ENCODE measurements at places on chromosomes 2 and 18.
A peak's percentile ranks its signal among the peaks of the same experiment; 100 is the strongest.

DNA sequence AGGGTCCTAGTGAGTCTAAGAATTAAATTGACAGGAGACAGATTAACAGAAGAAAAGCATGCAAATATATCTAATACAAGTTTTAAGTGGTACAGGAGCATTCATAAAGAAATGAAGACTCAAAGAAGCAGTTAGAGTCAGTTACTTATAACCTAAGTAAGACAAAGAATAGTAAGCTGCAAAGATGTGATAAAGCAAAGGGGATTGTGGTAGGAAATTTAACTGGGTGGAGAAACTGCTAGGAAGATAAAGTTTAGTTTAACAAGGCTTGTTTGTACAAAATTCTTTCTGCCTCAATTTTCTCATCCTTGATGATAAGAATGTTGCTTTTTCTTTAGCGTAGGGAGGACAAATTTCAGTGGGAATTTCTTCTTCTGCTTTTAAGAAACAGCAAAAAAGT, 35.5 kb upstream of the ST6GAL2 start:
- DNase-seq: no peak

GRCh38 chr2:26561918-26562810, 79.0 kb downstream of the CIB4 start:
- DNase-seq: no peak

- no peak for DNase-seq
These were observed 63.3 kb downstream of the TGOLN2 start for GRCh38 chr2:85264471-85264870.

- DNase-seq: peak; percentile 15
These were observed 722 bp downstream of the MAP4K4 start for GRCh38 chr2:101698014-101698843.

DNA sequence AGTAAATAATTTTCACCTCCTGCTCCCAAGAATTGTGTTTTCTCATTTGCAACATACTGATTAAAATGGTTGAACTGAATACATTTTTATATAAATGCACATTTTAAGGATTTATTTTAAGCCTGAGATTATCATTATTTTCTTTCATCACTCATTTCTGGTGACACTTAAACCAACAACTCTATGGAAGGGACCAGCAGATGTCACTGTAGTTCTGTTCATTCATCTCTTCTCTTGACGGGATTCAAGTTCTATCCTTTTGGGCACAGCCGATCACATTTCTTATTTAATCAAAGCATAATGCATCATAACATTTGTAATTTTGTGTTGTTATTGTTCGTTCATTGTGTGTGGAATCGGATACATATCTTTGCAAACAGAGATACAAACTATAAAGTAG, 417.9 kb downstream of the HRH4 start:
- DNase-seq: no peak

- DNase-seq: no peak
These were observed 60.6 kb upstream of the DARS1 start for GRCh38 chr2:136045835-136046570.

DNA sequence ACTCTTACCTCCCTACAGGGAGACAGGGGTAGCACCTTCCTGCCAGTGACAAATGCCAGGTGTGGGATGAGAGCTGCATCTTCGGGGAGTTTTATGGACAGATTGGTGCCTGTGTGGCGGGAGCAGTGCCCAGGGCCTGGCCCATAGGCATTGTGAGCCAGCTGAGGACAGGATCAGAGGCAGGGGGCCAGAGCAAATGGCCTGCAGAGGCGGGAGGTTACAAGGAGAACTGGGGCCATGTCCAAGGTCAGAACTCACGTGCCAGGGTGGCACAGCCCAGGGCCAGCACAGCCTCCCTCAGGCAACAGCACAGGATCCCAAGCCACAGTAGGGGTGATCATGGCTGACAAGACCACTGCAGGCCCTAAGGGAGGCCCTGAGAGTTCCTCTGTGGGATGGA, 40.2 kb upstream of the MCFD2 start:
- no peak for DNase-seq

GRCh38 chr18:3015204-3015592, 2.3 kb upstream of the LPIN2 start:
- no peak for DNase-seq

GRCh38 chr2:181680055-181680936, at the start of gene NEUROD1:
NEUROD1 (minus strand) TSS chr2:181680517; CDS start chr2:181678860, 1,657 bp downstream.
- peak; percentile 41 for DNase-seq

GRCh38 chr18:37412829-37413228, 152.8 kb downstream of the CELF4 start:
- DNase-seq: no peak

DNA sequence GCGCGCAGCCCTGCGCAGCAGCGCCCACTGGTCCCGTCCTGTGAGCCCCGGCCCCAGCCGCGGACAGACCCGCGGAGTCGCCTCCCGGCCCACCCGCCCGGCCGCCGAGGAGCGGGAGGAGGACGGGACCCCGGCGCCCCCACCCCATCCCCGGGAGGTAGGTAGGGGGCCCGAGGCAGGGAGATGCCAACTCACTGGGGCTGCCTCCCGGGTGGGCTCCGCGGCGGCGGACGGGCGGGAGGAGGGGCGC, 160 bp downstream of the SPTBN1 start:
- no peak for DNase-seq

DNA sequence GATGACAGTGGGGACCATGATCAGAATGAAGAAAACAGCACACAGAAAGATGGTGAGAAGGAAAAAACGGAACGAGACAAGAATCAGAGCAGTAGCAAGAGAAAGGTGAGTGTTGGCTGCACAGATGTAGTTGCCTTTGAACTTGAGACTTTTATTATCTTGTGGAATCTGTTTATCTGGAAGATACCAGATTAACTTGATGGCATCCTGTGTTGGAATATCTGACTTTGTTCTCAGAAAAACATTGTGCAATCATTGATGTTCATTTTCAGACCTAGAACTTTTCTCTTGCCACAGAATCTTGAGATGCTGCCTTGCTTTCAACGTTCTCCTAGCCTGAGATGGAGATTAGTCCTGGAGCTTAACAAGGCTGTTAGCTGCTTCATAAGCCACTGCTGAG, 5.9 kb downstream of the EIF4E2 start:
- DNase-seq: no peak

DNA sequence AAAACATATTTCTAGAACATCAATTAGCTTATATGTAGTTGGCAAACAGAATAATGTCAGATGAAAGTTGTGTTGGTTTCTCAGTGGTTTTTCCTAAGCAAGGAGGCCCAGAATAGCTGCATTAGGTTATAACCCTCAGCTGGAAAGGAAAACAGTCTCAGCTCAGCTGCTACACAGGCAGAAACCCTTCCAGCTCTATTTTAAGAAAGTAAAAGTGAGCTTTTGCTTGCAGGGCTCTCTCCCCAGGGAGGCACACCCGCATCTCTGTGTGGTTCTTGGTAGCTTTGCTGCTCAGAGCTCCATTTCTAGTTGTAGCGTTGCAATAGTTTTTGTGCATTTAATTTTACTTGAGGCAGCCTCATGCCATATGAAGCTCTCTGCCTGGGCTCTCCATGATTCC, 54.6 kb downstream of the PIKFYVE start:
- DNase-seq: no peak

GRCh38 chr2:127843677-127844076, 14.3 kb downstream of the POLR2D start:
- DNase-seq: no peak

- no peak for DNase-seq
These were observed 49.8 kb downstream of the ALK start for GRCh38 chr2:29871541-29871940.

DNA sequence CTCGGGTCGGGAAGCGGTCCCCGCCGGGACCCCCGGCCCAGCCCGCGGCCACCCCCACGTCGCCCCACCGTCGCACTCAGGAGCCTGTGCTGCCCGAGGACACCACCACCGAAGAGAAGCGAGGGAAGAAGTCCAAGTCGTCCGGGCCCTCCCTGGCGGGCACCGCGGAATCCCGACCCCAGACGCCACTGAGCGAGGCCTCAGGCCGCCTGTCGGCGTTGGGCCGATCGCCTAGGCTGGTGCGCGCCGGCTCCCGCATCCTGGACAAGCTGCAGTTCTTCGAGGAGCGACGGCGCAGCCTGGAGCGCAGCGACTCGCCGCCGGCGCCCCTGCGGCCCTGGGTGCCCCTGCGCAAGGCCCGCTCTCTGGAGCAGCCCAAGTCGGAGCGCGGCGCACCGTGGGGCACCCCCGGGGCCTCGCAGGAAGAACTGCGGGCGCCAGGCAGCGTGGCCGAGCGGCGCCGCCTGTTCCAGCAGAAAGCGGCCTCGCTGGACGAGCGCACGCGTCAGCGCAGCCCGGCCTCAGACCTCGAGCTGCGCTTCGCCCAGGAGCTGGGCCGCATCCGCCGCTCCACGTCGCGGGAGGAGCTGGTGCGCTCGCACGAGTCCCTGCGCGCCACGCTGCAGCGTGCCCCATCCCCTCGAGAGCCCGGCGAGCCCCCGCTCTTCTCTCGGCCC, 13.6 kb downstream of the SPEG start:
- no peak for DNase-seq

- no peak for DNase-seq
These were observed 58.6 kb upstream of the DOCK10 start for GRCh38 chr2:225100856-225101294.

DNA sequence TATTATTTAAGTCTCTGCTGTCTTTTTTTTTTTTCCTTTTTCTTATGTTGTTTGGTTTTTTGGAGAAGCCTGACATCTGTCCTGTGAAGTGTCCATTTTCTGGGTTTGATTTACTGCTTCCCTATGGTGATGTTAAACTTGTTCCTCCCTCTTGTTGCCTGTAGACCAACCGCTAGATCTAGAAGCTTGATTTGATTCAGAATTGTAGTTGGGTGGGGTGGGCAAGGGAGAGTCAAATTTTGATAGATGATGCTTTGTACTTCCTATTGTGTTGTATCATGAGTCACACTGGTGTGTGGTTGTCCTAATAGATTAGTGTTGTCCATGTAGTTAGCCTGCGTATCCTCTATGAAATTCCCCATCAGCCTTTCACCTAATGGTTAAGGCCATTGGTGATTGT, 35.4 kb downstream of the CAB39 start:
- DNase-seq: no peak

GRCh38 chr18:48542513-48543181, 3.8 kb downstream of the CTIF start:
- no peak for DNase-seq

DNA sequence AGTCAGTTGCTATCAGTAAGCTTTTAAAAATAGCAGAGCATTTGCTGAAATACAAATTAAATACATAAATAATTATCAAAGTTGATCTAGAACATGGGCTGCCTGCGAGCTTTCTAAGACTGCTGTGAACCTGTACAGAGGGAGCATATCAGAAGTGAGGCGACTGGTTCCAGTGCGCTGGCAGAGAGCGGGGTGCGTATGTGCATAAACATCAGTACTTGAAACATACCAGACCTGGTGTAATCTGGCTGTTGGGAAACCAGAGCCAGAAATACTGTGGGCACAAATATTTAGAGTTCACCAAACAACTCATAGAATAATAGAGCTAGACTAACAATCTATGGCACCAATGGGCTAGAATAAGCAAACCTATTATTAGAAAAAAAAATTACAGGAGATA, 27.3 kb downstream of the PDIA6 start:
- no peak for DNase-seq

GRCh38 chr2:240449764-240450531, 14.5 kb downstream of the GPC1 start:
- no peak for DNase-seq

DNA sequence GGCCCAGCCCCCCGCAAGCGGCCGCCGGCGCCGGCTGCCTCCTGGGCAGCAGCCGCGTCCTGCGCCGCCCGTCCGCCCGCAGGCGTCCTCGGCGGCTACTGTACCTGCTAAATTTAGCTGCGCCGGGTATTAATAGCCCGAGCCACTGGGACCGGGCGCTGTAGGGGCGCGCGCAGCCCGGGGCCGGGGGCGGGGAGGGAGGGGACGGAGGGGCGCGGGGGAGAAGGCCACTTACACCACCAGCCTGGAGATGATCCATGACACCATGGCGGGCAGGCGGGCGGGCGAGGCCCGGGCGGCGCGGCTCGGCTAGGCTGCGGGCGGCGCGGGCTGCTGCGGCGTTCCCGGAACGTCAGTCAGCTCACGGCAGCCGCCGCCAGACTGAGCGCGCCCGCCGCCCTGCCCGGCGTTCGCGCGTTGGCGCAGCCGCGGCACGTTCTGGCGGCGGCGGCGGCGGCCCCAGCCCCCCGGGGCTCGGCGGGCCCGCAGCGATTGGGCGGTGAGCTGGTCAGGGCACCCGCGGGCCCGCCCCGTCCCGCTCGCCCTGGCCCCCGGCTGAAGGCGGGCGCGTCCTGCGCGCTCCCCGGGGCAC, at the start of gene REEP1:
Gene REEP1 (minus strand): TSS at position 383 of the 592 bp plus-strand sequence. CDS start 116 bp downstream, at position 267.
- no peak for DNase-seq

GRCh38 chr2:36415381-36416022, 59.9 kb downstream of the CRIM1 start:
- no peak for DNase-seq

DNA sequence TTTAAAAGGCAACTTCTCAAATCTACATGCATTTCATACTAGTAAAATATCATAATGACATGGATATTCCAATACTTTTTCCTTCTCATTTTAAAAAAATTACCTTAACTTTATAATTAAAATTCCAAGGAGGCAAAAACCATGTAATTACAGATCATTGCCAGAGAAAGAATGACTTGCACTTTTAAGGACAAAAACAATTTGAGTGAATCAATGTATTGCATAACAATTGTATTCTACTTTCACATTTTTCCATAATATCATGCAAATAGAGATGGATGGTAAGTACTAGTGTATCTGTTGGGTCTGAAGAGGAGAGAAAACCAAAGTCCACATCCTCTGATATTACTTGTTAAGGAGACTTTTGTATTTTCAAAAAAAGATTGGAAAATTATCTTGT, 89.5 kb upstream of the NCK2 start:
- no peak for DNase-seq

DNA sequence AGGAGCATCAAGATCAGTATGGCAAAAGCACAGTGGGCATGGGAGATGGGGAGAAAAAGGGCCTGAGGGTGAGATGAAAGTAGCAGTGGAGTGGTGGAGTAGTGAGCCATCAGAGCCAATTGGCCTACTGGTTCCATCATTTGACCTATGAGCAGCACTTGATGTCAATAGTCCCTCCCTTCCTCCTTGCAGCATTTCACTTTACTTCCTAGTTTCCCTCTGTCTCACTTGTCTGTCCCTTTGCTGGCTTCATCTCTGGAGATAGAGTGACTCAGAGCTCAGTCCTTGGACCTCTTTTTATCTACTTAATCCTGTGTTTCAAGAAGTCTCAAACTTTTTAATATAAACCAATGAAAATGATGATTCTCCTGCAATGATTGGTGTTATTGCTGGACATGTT, 32.1 kb downstream of the FBXO48 start:
- no peak for DNase-seq

DNA sequence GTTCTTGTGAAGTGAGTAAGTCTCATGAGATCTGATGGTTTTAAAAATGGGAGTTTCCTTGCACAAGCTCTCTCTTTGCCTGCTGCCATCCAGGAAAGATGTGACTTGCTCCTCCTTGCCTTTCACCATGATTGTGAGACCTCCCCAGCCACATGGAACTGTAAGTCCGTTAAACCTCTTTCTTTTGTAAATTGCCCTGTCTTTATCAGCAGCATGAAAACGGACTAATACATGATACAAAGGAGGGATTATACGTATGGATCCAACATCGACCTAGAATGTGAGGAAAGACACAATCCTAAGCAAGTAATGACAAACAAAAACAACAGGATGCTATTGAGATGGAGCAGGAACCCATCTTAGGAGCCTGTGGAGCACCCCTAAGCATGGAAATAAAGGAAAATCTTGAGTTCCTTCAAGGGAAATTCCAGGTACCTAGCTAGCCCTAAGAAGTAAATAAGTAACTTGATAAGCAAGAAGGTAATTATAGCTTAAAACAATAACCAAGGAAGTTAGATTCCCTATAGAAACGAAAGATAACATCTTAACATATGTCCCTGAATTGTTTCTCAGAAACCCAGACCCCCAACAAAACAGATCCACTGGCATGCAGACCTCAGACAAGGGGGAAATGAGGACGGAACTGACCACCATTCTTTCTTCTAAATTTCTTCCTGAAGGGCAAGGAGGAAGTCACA, 1.5 kb upstream of the TNFRSF11A start:
- DNase-seq: no peak
